ENCODE measurements at places on chromosomes 6 and 20.

DNA sequence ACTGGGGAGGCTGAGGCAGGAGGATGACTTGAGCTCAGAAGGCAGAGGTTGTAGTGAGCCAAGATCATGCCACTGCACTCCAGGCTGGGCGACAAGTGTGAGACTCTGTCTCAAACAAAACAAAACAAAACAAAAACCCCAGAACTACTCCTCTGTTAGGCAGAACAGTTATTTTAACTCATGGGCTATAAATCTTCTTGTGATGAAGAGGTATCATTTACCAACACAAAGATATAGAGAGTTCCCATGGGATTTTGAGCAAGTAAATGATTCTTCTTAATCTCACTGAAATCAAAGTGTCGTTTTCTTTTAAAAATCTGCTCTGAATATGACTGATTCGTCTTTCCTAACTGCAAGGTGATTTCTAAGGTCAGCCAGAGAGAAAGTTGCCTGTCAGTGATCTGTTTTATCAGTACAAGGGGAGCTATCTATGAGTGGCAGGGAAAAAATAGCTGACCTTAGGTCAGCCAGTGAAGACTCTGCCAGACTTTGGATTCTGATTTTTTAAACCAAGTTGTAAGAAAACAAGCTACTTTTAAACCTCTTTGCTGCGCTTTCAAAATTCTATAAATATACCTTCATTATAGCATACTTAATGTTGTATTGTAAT lies 3.8 kb upstream of the DSP start:
- DNase-seq = no peak

DNA sequence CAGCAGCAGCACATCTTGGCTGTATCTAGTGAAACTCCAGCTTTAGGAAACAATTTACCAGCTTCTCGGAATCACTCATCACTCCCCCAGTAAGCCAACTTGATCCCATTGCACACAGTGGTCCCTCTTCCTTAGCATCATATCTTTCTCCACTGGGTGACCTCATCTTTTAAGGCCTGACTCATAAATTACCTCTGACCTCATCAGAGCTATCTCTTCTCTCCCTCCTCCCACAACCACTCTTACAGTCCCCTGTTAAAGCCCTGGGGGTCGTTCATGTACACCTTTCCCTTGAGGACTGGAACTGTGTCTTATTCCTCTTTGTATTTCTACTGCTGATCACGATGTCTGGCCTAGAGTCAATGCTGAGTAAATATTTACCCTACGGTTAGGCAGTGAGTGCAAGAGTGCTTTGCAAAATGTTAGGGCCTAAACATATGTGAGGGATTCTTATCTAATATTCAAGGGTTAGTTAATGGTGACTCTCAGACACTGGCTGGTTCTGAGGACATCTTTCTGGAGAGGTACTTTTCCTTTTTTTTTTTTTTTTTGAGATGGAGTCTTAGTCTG lies 187.2 kb downstream of the LRFN2 start:
- no peak for DNase-seq

DNA sequence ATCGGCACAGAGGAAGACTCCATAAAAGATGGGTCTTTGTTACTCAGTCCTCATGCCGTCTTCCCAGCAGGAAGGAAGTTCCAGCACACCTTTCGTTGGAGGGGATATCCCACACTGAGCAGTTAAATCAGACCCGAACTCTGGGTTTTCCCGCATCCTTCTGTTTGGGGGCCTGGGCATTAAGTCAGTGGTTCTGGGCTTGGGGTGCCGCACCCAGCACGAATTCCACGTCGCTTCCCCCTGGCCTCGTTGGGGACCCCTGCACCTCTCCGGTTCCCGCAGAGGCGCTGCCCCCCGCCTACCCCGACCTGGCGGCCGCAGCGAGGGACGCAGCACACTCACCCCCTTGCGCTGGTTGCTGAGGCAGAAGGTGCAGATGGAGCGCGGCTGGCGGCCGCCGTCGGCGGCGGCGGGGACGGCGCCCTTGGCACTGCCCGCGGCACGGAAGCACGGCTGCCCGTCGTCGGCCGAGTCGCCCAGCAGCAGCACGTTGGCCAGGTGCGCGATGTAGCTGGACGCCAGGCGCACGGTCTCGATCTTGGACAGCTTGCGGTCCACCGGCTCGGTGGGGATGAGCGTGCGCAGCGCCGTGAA lies 641 bp downstream of the TCF15 start:
- DNase-seq = no peak

GRCh38 chr20:588476-588875 lies 21.6 kb downstream of the TCF15 start:
- no peak for DNase-seq

DNA sequence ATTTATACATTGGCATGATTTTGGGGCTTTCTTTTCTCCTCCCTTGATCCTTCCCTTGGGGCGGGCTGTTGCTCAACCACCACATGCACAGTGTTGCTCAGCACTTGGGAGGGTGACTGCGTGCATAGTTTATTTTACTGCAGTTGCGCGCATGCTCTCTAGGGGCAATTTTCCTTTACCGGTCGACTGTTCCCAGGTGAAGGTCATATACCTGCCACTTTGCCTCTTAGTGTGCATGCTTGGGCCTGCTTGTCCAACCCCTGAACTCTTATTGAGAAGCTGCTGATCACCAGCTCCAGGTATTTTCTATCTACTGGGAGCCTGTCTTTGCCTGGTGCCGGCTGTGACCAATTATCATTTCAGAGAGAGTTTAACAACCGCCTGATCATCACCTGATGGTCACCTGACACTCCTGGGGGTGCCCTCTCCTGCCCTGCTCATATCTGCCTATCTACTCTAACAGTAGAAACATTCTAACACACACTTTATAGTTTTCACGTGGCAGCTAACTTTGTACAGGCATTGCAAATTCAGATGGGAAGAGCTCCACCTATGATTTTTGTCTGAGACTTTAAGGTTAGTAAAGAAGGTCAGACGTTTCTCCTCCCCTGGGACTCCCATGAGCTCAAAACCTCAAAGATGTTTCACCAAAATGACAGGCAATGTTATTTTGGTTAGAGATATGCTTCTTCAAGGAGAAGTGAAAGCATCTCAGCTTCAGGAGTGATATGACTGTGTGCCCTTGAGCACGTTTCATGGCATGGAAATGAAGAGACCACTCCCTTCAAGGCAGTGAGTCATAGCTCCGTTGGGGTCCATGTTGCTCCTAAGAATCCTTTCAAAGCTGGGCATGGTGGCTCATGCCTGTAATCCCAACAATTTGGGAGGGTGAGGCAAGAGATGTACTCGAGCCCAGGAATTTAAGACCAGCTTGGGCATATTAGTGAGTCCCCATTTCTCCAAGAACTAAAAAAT lies 227.5 kb upstream of the MYLIP start:
- DNase-seq = no peak

GRCh38 chr6:11423667-11424066 lies 113.9 kb upstream of the TMEM170B start:
- DNase-seq = no peak

- DNase-seq = no peak
Measured at GRCh38 chr6:14919038-14919670, 326.7 kb upstream of the JARID2 start.

- no peak for DNase-seq
Measured at GRCh38 chr20:13099676-13100075, 90.9 kb downstream of the SPTLC3 start.

DNA sequence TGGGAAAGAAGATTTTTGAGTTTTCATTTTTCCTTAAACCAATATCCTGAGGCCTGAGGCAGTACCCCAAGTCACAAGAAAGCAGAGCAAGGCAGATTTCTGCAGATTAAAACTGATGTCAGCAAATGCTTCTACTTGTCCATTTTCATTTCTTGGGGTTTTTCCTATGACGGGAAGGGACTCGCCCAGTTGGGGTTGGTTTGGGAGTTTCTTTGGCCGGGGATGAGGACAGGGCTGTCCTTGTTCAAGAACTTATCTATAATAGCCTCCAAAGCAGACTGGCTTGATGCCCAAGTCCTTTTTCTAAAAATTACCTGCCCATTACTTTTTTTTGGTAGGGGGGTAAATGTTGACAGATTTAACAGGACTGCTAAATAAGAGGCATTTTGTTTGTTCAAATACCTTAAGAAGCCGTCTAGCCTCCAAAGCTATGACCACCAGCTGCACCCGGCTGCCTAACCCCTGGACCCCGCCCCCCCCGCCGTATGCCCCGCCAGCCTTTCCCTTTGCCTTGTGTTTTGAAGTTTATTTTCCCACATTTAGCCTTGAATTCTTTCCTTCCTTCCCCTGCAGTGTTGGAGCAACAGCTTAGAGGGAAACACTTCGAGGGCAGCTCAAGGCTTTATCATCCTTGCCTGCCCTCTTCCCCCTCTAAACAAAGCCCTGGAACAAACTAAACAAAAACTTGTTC lies 2.5 kb downstream of the KCNK5 start:
- no peak for DNase-seq

DNA sequence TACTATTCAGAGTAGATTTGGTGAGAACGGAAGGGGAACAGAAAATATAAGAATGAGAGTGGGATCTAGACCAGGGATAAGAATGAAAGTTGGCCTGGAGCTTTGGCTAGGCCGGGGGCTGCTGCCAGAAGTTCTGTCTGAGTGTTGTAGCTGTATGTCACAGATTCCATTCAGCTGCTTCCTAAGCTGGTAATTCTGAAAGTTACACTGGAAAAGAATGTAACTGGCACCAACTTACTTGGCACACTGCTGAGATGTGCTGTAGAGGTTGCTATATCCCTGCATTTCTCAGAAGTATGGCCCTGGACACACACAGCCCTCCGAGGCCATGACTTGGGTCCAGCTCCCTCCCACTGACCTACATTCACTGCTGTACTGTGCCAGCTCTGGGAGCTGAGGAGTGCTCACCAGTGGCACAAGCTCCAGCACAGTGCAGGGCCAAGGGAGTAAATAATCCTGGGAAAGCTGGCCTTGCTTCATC lies 25.8 kb upstream of the TMEM217 start:
- no peak for DNase-seq

- no peak for DNase-seq
Measured at GRCh38 chr6:9978480-9978879, 436.4 kb downstream of the TFAP2A start.

DNA sequence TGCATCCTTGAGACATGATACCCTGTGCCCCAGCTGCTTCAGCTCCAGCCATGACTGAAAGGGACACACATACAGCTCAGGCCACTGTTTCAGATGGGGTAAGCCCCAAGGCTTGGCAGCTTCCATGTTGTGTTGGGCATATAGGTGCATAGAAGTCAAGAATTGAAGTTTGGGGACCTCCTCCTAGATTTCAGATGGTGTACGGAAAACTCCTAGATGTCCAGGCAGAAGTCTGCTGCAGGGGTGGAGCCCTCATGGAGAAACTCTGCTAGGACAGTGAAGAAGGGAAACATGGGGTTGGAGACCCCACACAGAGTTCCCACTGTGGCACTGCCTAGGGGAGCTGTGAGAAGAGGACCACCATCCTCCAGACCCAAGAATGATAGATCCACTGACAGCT lies 1379.0 kb upstream of the MAP3K7 start:
- no peak for DNase-seq
